ENCODE measurements at places on chromosomes 1 and 21.

DNA sequence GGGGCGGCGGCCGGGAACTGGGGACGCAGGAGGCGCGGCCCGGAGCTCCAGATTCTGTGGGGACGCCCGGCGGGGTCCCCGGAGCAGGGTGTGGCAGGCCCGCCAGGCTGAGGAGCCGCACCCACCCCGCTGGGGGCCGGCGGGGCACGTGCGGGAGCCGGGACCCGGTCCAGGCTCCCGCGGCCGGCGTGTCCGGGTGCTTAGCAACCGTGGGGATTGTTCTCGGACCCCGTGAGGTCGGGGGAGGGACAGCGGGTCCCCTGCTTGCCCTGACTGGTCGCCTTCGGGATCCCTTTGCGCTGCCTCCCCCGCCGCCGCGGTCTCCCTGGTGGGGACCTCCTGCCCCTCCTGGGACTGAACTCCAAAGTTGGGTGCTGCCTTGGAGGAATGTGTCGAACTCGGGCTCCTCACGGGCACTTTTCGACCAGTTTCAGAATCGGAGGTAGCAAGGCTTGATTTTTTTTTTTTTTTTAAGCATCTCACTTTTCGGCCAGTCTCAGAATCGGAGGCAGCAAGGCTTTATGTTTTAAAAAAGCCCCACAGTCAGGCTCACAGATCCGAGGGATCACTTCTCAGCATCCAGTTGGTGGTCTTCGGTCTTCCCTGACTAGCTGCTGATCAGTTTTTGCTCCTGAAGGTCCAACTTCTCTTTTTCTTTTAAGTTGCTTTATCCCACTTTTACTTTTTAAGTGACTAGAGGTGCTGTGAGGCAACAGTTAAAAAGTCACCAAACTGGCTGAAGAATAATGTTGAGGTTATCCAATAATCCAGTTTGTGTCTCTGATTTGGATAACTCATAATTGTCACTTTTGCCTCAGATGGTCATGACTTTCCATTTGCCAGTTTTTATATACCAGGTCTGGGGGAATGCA, 648 bp downstream of the FAM76A start:
- peak; percentile 54 for DNase-seq

DNA sequence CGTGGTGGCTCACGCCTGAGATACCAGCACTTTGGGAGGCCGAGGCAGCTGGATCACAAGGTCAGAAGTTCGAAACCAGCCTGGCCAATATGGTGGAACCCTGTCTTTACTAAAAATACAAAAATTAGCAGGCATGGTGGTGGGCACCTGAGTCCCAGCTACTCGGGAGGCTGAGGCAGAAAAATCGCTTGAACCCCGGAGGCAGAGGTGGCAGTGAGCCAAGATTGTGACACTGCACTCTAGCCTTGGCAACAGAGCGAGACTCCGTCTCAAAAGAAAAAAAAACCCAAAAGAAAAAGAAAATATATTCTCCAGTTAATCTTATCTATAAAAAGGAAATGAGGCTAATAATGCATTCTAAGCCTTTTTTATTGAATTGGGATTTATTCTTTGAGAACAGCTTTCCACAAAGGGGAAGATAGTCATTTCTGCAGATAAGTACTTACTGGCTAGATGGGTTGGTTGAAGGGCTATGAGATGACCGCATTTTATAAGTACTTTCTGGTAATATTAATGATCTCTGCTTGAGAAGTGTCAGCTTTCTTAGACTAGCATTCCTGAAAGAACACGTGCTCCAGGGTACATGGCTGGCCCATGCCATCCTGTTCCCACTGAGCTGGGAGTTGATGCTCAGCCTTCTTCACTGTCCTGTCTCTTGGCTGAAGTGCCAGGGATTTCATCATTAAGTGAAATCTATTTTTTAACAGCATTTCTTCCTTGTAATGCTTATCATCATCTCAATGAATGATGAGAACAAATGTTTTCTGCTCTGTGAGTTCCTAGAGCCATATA, 57.9 kb downstream of the SASS6 start:
- DNase-seq = no peak

GRCh38 chr1:222284466-222284865, 263.4 kb downstream of the HHIPL2 start:
- no peak for DNase-seq

DNA sequence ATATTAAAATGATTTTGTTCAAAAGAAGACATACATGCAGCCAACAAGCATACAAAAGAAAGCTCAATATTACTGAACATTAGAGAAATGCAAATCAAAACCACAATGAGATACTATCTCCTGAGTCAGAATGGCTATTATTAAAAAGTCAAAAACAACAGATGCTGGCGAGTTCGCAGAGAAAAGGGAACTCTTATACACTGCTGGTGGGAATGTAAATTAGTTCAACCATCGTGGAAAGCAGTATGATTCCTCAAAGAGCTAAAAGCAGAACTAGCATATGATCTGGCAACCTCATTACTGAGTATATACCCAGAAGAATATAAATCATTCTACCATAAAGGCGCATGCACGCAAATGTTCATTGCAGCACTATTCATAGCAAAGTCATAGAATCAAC, 126.0 kb upstream of the HMCN1 start:
- DNase-seq = no peak

DNA sequence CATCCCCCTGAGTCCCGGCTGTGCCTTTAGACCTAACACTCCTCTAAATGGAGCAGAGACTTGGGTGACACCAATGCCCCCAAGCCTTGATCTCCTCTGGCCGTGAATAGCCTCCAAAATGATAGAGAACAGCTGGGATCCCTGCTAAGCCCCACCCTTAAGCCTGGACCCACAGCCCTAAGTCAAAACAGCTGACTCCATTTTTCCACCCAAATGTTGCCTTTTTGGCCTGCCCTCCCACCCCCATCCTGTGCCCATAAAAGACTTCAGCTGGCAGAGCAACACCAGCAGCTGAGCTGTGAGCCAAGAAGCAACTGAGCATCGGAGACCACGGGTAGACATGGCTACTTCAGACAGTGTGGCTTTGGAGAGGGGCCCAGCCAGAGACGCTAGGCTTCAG, 420.8 kb downstream of the NPHP4 start:
- DNase-seq = no peak

DNA sequence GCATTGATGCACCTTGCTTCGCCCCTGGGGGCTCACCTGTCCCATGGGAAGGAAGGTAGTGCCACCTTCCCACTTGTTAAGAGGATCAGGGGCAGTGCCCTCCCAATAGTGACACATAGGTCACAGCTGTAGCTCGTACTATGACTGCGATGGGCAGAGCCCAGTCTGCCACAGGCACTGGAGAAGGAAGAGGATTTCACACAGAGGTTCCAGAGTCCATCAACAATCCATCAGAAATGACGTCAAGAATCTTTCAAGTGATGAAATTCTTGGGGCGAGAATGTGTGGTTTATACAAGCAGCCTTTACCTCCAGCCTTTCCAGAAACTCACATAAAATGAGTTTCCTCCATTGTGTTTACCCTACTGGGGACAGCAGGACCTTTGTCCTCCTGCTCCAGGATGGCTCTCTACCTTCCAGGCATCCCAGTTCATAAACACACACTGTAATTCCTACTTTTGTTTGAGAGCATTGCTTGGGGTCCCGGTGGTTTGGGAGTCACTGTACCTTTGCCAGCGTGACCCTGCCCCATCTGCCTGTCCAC, 260.6 kb upstream of the VAMP3 start:
- DNase-seq = no peak
